ENCODE measurements at places on chromosomes 5 and 9. TPM values are rescaled to one million over a fixed set of nuclear protein-coding genes. Genes with fewer than 3 reads are reported as not detected.

PCDHB15 gene
- 0.33 TPM for total RNA-seq

FSTL4 gene
- not detected for total RNA-seq

NTRK2 gene
- total RNA-seq: 0.16 TPM

NR5A1 gene
- total RNA-seq: not detected

PCDHA10 gene
- not detected for total RNA-seq

SPATA31E1 gene
- total RNA-seq: not detected

ZDHHC11B gene
- total RNA-seq: not detected
